ENCODE measurements at places on chromosomes 4 and X. TPM values are rescaled to one million over a fixed set of nuclear protein-coding genes. Genes with fewer than 3 reads are reported as not detected.

GRCh38 chr4:59063015-59063720 is 1953.0 kb upstream of the IGFBP7 start:
- DNase-seq = no peak
- H3K27ac ChIP-seq = no peak overlapping the region
- no peaks in the 10 kb centered on the region for H3K27me3 ChIP-seq
- H3K4me3 ChIP-seq = no peak overlapping the region
- no peaks in the 10 kb centered on the region for H3K36me3 ChIP-seq

- no peaks in the 10 kb centered on the region for H3K4me1 ChIP-seq
- no peaks in the 10 kb centered on the region for H3K36me3 ChIP-seq
- H3K27me3 ChIP-seq = no peaks in the 10 kb centered on the region
- DNase-seq = no peak
- H3K4me3 ChIP-seq = no peak overlapping the region
- no peak overlapping the region for H3K27ac ChIP-seq
Measured at GRCh38 chrX:123308658-123309057, 124.6 kb downstream of the GRIA3 start.

DNA sequence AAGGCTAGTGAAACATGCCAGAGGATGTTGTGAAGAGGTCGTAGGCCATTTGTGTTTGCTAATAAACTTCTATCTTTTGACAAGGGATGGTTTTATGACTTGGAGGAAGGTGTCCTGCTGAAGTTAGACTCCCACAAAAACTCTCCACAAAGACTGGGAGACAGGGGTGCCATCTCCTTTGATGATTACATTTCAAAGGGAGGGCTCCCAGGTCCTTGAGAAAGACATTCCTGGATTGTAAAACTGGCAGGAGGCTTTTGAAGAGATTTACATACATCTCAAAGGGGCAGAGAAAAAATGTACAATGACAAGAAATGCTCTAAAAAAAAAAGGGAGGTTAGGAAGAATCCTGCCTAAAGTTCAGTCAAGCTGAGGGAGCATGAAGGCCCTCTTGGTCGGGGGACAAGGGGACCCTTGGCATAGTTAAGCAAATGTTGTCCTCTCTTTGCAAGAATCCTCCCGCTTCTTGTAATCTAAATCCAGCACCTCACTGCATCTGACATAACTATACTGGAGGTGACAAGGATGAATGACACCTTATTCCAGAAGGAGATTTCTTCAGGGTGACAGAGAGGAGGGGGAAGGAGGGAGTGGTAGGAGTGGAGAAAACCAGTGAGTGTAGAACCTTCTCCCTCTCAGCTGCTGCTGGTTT is 41.1 kb upstream of the MGST2 start:
- no peak overlapping the region for H3K4me3 ChIP-seq
- H3K27me3 ChIP-seq = no peaks in the 10 kb centered on the region
- DNase-seq = no peak
- no peaks in the 10 kb centered on the region for H3K4me1 ChIP-seq
- no peaks in the 10 kb centered on the region for H3K36me3 ChIP-seq
- H3K27ac ChIP-seq = no peak overlapping the region

The ZNF718 gene
- 0.05 TPM for total RNA-seq

- no peak overlapping the region for H3K4me3 ChIP-seq
- H3K27ac ChIP-seq = no peak overlapping the region
- no peaks in the 10 kb centered on the region for H3K4me1 ChIP-seq
- no peaks in the 10 kb centered on the region for H3K27me3 ChIP-seq
- no peaks in the 10 kb centered on the region for H3K36me3 ChIP-seq
- no peak for DNase-seq
Measured at GRCh38 chrX:82848111-82848510, 660.0 kb upstream of the POU3F4 start.

The TECRL gene
- not detected for total RNA-seq

The AMMECR1 gene
- 12.7 TPM for total RNA-seq

All from SJSA1 (cell line).